ENCODE measurements at places on chromosomes 13 and 19.

DNA sequence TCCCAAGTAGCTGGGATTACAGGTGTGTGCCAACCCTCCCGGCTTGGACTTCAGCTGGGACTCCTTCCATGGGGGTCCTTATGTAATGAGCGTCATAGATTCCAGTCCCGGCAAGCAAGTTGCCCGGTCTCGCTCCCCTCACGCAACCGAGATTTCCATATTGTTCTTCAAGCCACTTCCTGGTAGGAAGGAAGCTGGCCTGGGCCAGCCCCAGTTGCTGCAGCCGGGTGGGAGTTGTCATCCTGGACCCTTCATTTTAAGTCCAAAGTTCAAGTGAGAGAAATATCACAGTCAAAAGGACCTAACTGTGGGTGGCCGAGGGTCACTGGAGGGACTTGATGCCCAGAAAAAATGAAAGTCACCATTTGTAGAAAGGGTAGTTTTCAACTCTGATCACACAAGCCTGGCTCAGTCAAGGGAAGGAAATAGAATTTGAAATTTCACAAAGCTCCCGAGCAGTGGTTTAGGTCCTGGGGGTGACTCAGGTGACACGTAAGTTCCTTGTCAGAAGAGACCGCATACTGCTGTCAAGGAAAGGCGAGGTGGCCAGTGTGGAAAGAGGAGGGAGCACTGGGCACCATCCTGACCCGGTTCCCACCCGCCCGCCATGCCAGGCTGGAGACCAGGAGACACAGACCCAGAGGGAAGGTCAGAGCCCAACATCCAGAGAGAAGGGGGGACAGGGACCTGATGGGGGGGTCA is 5.3 kb downstream of the FGF21 start:
- DNase-seq, result no peak

DNA sequence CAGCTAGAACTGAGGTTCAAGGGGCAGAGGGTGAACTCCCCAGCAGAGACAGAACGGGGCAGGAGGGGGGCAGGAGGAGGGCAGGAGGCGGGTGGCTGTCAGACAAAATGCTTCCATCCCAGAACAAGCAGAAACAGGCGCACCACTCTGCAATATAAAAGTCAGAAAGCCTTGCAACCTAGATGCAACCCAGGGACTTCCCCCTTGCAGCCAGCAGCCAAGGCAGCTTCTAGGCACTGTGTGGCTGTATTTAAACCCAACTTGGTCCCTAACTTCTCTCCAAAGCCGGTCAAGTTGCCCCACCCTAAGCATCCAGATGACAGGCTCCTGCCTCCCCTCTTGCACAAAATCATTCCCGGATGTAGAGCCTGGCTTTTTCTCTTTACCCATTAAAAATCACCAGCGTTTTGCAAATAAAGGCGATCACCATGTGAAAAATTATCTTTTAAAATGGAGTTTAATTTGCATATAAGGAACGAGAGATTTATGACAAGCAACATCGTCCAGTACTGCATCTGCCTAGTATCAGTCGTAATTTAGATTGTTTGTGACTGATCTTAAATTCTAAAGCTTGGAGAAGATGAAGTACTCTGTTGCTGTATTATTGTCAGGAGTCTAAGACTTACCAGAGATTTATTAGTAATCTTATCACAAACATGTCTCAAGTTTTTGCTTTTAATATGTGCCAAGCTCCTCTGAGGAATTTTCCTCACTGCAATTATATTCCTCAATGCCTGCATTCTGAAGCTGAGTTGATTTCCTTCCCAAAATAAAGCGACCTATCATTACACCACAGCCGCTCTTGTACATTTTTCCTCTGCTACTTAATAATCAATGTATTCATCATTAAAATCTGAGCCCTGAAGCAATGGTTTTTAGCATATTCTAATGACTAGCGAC is 307.1 kb upstream of the ZNF507 start:
- DNase-seq, result no peak

DNA sequence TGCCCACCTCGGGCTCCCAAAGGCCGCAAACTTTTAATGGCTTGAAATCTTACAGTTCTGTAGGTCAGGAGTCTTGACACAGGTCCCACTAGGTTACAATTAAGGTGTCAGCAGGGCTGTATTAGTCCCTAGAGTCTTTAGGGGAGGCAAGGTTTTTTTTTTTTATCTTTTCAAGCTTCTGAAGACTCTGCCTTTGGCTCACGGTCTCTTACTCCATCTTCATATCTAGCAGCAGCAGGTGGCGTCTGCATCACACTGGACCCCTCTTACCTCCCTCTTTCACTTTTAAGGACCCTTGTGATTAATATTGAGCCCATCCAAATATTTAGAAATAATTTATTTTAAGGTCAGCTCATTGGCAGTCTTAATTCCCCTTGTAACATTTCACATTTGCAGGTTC is 11.6 kb downstream of the MIR17HG start:
- DNase-seq, result no peak

- no peak for DNase-seq
These were observed 187.8 kb downstream of the LHFPL6 start for GRCh38 chr13:39415008-39415802.

DNA sequence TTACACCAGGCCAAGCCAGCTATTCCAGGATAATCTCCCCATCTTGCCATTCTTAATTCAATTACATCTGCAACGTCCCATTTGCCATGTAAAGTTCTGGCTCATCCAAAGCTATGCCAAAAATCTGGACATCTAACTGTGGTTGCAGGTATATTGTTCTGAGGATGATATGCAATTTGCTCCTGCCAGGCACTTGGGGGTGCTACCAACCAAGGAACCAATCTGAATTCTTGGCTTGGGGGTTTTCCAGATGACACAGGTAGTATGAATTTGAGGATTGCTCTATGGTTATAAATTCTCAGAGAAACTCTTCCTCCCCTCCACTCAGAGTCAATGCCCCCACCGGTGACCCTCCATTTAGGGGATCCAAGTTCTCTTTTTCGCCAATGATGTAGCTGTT is 33.0 kb downstream of the CRYL1 start:
- no peak for DNase-seq
